Kidney (tissue), 22 donors: ENCODE measurements at places on chromosomes 6 and 20. TPM values are rescaled to one million over a fixed set of nuclear protein-coding genes. Genes with fewer than 3 reads are reported as not detected.

GRCh38 chr6:21459641-21460040, 133.9 kb upstream of the SOX4 start:
- DNase-seq, result no peak

DNA sequence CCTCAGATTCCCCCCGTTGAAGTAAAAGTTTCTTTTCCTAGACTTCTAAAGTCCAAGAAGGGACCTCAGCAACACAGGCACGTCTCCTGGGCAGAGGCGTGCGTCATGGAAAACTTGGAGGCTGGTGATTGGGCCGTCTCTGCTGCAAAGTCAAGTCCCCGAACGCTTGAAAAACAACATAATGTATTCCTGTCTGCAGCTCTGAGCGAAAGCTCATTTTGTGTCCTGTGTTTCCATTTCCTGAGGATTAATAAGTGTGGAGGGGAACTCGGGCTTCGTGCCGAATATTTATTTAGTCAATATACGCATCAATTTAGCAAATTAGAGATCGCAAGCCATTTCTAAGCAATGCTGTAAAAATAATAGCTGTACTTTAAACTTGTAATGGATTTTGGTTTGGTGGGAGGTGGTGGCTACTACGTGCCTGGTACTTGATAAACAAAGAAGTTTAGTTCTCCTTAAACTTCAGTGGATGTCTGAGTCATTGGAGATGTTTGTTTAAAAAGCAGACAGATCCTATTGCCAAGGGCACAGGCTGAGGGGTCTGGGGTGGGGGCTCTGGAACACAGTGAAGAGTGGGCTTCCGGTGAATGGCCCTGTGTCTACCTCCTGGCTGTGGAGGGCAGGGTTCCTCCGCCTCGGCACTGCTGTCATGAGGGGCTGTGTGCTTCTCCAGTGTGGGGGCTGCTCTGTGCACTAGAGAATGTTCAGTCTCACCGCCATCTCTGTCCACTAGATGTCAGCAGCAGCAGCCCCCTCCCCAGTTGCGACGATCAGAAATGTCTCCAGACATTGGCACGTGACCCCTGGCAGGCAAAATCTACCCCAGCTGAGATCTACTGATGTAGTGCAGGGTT, 21.8 kb downstream of the PCK1 start:
- peak; percentile 95 for DNase-seq

DNA sequence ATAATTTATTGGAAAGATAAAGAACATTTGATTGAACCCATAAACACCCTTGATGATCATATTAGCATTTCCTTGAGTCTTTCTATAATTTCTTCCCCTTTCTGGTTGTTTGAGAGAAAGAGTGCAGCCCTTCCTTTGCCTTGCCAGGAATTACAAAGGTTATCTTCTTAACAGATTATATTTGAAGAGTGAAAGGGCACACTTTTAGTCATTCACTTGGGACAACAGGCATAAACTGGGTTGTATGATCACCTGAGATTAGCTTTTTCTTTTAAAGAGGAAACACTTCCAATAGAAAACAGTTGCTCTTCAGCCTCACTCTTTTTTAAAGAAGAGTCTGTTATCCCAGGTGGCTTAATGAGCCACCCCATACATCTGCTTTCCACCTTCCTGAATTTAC, 295.2 kb downstream of the PHF3 start:
- DNase-seq, result no peak

DNA sequence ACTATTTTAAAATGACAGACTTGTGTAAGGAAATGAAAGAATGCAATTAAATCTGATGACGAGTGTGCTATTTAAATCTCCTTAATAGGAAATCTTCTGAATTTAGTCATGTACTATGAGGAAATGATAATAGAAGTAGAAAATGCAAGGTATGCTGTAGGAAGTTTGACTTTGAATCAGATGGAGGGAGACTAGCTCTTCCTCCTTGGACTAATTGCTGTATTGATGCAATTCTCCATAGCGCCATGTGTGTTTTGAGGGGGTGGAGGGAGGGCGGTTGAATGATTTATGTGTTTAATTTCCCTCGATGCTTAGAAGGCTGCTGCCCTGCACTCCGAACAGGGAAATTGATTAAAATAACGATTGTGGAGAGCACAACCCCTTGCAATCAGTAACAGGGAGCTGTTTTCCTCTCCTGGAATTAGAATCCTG, 214.4 kb upstream of the PRND start:
- peak; percentile 36 for DNase-seq

DNA sequence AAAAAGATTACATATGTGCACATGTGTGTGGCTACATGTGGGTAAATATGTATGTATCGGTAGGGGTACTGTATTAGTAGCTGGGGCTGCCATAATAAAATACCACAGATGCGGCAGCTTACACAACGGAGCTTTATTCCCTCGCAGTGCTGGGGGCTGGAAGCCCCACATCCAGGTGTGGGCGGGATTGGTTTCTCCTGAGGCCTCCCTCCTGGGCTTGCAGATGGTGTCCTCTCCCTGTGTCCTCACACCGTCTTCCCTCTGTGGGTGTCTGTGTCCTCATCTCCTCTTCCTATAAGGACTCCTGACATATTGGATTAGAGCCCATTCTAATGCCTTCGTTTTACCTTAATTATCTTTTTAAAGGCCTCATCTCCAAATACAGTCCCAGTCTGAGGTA, 97.7 kb downstream of the LY86 start:
- no peak for DNase-seq

DNA sequence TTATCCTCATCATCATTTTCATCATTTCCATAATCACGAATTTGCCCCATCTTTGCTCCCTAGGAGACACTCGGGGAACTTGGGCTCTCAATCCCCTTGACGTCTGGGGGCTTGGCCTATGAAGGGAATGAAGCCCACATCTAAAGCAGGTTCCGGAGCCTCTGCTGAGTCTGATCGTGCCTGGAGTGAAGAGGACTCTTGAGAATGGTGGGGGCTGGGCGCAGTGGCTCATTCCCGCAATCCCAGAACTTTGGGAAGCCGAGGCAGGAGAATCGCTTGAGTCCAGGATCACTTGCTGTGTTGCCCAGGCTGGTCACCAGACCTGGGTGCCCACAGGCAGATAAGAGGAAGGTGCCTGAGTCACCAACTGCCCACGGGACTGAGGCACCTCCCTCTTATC, 114.5 kb downstream of the SYCP2 start:
- DNase-seq, result no peak

DNA sequence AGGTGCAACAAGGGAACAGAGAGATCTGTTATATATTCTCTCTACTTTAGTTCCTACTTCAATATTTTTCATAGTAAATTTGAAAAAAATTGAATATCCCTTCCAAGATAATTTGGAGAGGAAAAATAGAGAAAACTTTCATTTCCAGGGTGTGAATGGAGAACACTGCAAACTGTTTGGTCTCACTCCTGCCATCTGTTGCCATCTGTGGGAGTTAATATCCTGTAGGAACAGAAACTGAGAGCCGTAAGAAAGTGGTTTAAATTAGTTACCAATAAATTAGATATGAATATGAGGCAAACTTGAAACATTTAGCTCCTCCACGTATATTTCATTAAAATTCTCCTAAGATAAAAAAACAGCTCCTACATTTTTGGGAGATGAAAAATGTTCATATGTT, 4.2 kb downstream of the ZNF337 start:
- no peak for DNase-seq

- no peak for DNase-seq
Observed at GRCh38 chr6:1018041-1018440, 293.9 kb upstream of the FOXQ1 start.

DNA sequence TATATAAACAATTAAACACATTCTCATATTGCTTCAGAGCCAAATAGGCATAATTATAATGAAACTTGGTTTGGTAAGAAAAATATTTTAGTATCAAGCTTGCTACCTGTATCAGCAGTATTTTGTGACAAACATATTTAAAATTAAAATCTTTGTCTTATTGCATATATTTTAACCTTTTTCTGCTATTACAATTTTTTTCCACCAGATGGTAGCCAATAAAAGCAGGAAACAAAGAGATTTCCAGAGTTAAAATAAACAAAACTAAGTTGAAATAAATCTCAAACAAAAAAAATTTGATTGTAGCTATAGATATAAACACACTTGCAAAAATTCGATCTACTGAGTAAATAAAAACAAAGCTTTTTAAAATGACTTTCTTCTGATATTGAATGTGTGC, 491.3 kb upstream of the GJE1 start:
- DNase-seq, result no peak

DNA sequence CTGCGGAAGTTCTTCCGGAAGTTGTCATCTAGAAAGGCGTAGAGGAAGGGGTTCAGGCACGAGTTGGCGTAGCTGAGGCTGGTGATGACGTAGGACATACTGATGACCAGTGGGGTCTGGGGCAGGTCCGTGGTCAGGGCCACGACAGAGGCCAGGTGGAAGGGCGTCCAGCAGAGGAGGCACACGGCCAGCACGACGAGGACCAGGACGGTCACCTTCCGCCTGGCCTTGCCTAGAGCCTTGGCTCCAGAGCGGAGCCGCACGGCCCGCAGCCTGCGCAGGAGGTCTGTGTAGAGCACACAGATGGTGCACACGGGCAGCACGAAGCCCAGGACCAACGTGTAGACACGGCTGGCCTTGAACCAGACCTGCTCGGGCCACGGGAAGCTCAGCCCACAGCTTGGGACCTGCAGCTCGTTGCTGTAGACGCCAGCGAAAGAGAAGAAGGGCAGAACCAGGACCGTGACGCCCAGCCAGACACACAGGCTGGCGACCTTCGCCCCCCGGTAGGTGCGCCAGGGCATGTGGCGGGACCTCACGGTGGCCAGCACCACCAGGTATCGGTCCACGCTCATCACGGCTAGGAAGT, 1.4 kb downstream of the NPBWR2 start:
- DNase-seq, result no peak

GRCh38 chr20:48310305-48310704, 517.5 kb downstream of the PREX1 start:
- no peak for DNase-seq

Gene IRF4
- 23.7 TPM for total RNA-seq

Gene HLA-DOA
- total RNA-seq, result 21.6 TPM

Gene CLPSL2
- total RNA-seq, result not detected

Gene WFDC5
- total RNA-seq, result 1.0 TPM

Gene HLA-DRB5
- total RNA-seq, result 2.8 TPM
